AG08396 (cell line): ENCODE measurements at places on chromosomes 16 and 17.

DNA sequence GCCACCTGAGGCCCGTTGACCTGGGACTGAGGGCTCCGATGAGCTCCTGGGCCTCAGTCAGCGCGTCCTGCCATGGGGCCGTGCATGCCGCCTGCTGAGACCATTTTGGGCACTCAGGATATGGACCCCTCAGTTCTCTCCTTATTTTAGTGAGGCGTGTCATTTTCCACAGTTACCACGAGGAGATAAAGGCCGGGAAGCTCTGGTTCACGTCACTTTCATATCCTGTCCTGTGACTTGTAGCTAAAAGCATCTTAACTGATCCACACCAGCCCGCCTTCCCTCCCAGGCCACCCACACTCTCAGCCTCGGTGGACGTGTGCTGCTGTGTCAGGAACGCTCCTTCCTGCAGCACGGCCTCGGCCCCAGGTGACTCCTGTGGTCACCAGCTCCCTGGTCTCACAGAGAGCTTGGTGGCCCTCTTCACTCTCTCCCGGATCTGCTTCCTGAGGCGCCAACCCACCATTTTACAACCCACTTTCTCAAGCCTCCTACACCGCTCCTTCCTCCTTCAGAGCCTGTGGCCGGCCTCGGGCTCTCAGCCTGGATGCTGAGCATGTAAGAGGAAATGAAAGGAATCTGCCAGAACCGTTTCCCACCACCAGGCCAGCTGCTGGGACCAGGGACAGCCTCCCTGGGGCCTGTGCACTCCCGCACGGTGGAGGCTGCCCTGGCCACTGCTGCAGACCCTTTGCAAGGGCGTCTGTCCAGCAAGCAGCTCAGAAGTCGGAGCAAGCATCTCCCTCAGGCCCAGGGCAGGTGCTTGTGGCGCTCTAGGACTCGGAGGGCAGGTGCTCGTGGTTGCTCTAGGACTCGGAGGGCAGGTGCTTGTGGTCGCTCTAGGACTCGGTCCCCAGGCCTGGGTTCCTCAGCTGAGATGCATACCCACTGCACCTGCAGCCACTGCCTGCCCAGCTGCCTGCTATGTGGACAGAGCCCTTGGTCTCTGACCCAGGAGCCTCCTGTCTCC is 23.9 kb upstream of the FASN start:
- DNase-seq = no peak

- no peak for DNase-seq
These were observed 89.3 kb upstream of the SDK2 start for GRCh38 chr17:73733517-73733916.

- peak; percentile 95 for DNase-seq
These were observed 12.3 kb downstream of the COPZ2 start for GRCh38 chr17:48025040-48025903.

- no peak for DNase-seq
These were observed 35.2 kb downstream of the ADCY9 start for GRCh38 chr16:4081047-4081446.

- DNase-seq = no peak
These were observed 18.7 kb upstream of the BEAN1 start for GRCh38 chr16:66408163-66409048.
